ENCODE measurements at places on chromosomes 12 and 14. TPM values are rescaled to one million over a fixed set of nuclear protein-coding genes. Genes with fewer than 3 reads are reported as not detected.

- H3K27me3 ChIP-seq, result no peaks in the 10 kb centered on the region
- no peaks in the 10 kb centered on the region for H3K36me3 ChIP-seq
- no peak for DNase-seq
Observed at GRCh38 chr12:53105712-53106439, 2.6 kb downstream of the SOAT2 start.

GRCh38 chr12:70386771-70387170 is 20.7 kb downstream of the KCNMB4 start:
- no peak overlapping the region for H3K27ac ChIP-seq
- no peaks in the 10 kb centered on the region for H3K36me3 ChIP-seq
- no peaks in the 10 kb centered on the region for H3K27me3 ChIP-seq
- no peaks in the 10 kb centered on the region for H3K4me1 ChIP-seq
- DNase-seq, result no peak

DNA sequence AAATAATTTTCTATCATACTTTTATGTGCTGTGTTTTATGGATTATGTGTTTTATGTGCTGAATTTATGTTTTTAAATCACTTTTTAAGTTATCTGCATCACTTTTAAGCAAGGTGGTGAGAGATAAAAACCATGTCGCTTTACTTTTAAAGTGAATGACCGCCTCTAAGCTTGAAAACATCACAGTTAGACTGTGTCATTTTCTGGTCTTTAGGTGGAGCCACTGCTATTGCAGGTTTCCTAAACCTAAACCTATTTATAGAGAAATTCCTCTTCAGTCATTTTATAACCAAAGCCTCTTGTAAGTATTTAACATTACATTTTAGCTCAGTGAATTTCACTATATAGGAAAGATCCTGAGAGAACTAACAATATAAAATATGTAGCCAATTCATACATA is 21.0 kb upstream of the MDM2 start:
- H3K4me1 ChIP-seq, result no peaks in the 10 kb centered on the region
- no peaks in the 10 kb centered on the region for H3K27me3 ChIP-seq
- no peak for DNase-seq
- H3K27ac ChIP-seq, result no peak overlapping the region
- no peak overlapping the region for H3K4me3 ChIP-seq
- H3K36me3 ChIP-seq, result no peaks in the 10 kb centered on the region

- no peak overlapping the region for H3K27ac ChIP-seq
- H3K4me1 ChIP-seq, result no peaks in the 10 kb centered on the region
- DNase-seq, result no peak
- no peak overlapping the region for H3K4me3 ChIP-seq
Observed at GRCh38 chr14:85599939-85600338, 70.0 kb downstream of the FLRT2 start.

DNA sequence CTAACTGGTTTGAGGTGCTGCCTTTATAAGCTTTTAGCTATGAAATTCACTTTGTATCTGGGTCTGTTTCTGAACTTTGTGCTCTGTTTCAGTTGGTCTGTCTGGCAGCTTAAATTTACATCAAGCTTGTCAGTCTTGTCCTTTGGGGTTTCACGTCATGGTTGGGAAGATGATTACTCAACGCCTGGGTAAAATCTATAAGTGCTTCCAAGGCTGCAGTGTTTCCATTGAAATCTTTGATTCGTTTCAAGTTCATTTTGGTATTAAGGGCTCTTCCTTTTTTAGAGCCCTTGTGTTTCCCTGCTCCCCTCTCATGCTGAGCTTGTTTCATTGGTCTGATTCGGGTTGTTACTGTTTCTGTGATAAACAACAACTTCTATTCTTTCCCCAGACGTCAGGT is 58.2 kb downstream of the FBXW8 start:
- H3K27ac ChIP-seq, result no peak overlapping the region
- H3K36me3 ChIP-seq, result no peaks in the 10 kb centered on the region
- no peaks in the 10 kb centered on the region for H3K4me1 ChIP-seq

DNA sequence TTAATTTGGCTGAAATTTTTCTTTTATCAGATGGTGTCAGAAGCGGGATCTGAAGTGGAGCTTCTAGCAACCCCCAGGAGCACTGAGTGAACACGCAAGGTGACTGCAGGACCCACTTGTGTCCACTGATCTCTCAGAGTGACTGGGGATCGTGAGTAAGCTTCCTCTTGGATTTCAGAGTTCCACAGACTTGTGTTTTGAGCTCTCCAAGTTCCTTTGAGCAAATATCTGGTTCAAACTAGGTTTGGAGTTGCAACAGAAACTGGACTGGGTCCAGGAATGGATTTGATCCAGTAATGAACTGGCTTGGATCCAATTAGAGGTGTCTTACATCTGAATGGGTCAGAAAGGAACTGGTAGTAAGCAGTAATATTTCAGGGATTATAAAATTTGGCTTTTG is 24.7 kb upstream of the B4GALNT1 start:
- DNase-seq, result no peak
- H3K27ac ChIP-seq, result no peak overlapping the region
- no peaks in the 10 kb centered on the region for H3K36me3 ChIP-seq
- no peaks in the 10 kb centered on the region for H3K4me1 ChIP-seq

DNA sequence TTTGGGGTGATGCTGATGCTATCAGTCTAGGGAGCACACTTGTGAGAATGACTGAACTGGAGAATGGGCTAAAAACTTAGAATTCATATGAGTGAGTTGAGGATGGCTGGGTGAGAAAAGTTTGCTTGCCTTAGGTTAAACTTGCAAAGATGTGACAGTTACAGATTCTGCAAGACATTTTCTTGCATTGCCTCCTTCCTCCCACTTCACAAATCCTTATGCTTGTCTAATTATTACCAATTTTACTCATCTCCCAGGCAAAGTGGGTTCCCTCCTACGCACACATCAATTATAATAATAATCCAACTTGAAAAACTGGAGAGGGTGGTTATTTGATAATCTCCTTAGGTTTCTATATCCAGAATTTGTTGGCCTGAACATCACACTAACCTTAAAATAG is 50.9 kb downstream of the ATP2B1 start:
- peaks cover 23% of the 10 kb centered on the region for H3K4me1 ChIP-seq
- H3K36me3 ChIP-seq, result no peaks in the 10 kb centered on the region
- DNase-seq, result no peak
- H3K27ac ChIP-seq, result no peak overlapping the region

DNA sequence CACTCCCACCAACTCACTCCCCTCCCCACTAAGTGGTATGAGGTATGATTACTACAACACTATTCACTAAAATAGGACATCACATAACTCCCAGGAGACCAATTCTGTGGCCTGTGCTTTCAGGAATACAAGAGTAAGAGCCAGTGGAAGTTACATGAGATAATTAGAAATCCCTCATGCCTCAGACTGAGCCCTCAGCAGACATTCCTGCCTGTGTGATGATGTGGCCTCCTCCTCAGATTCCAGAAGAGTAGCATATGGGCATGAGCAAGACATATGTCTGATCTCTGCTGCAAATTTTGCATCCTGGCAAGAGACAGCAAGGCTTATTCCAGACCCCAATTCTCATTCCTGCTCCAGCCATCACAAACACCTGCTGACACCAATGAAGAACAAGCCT is 46.0 kb upstream of the BMP4 start:
- no peak for DNase-seq
- H3K4me3 ChIP-seq, result no peak overlapping the region
- no peaks in the 10 kb centered on the region for H3K36me3 ChIP-seq
- H3K4me1 ChIP-seq, result no peaks in the 10 kb centered on the region
- no peak overlapping the region for H3K27ac ChIP-seq

DNA sequence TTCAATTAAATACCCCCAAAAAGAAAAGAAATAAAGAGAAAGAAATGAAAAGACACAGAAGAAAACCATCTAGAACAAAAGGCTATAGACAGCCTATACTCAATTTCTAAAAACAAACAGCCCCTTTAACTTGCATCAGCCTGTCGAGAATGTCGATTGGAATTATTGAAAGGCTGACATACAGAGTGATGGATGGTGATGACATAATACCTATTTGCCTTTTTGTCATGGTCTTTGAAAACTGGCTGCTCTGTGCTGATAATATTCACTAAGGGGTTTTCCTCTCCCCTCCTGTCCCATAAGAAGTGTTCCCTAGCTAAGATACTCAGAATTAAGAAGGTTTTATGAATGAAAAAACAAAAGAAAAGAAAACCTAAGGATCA is 393.7 kb downstream of the SOX5 start:
- DNase-seq, result no peak
- H3K27ac ChIP-seq, result no peak overlapping the region
- no peaks in the 10 kb centered on the region for H3K4me1 ChIP-seq
- H3K4me3 ChIP-seq, result no peak overlapping the region

GRCh38 chr12:122088179-122088810 is 9.7 kb downstream of the MLXIP start:
- H3K4me3 ChIP-seq, result no peak overlapping the region
- no peak for DNase-seq
- no peaks in the 10 kb centered on the region for H3K27me3 ChIP-seq
- H3K27ac ChIP-seq, result no peak overlapping the region
- H3K4me1 ChIP-seq, result peaks cover 90% of the 10 kb centered on the region
- H3K36me3 ChIP-seq, result no peaks in the 10 kb centered on the region

DNA sequence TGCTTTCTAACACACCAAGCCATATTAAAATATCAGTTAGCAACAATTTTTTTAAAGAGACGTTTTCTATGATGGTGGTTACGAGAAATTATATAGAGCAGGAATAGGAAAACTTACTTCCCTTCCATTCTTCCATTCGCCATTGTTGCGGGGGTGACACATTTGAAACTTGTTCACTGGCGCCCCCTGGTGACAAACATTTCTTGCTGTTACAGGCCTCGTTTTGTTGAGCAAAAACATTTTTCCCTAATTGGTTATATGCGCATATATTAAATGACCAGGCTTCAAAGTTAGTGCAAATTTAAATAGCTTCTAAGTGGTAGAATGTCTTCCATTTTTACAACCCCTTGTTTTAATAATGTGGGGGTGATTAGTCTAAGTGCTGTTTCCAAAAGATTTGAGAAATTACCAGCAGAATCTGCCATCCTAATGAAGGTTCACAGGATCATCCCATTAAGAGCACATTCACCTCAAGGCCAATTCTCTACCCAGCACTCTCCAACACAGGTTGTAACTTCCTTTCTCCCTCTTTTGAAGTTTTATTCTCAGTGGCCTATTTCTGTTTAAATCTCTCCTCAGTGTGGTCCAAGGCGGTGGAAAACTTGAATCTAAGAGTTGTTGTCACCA is 1124.7 kb downstream of the FLRT2 start:
- no peak for DNase-seq
- H3K27ac ChIP-seq, result no peak overlapping the region
- no peaks in the 10 kb centered on the region for H3K27me3 ChIP-seq
- no peaks in the 10 kb centered on the region for H3K4me1 ChIP-seq
- no peak overlapping the region for H3K4me3 ChIP-seq

GRCh38 chr12:62128175-62128975 is 131.8 kb upstream of the USP15 start:
- DNase-seq, result no peak
- no peaks in the 10 kb centered on the region for H3K27me3 ChIP-seq
- no peak overlapping the region for H3K4me3 ChIP-seq

- H3K27me3 ChIP-seq, result no peaks in the 10 kb centered on the region
- H3K4me1 ChIP-seq, result no peaks in the 10 kb centered on the region
- H3K36me3 ChIP-seq, result no peaks in the 10 kb centered on the region
- H3K27ac ChIP-seq, result no peak overlapping the region
- H3K4me3 ChIP-seq, result no peak overlapping the region
Observed at GRCh38 chr12:41709463-41710285, 435.0 kb downstream of the GXYLT1 start.

DNA sequence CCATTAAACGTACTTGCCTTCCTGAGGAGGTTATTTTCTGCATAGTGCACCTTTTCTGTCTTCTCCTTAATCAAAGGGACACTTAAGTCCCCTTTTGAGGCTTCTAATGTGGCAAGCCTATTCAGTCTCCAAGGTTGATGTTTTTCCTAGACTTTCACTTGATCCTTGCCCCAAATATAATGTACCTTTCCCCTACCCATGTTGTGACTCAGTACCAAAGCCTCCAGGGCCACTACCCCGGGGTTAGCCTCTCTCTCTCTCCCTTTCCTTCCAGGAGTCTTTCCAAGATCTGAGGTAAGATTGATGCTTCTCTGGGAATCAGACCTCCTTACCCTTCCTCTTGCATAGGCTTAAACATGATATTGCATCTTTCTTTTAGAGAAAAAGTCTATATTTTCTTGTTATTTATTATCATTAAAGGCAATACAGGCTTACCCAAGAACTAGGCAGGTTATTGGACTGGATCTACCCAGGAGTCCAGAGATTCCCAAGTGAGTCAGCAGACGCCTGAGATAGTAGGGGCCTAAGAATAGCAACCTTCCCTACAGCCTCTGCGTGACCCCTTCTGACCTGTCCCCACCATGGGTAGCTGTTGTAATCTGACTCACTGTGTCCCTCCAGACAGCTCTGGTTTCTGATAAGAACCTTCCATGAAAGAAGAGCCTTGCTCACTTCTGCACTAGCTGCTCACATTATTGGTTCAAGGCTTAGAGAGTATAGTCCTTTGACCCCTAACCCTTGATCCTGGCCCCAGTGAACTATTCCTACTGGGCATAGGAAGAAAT is 172.9 kb downstream of the ZFP36L1 start:
- no peaks in the 10 kb centered on the region for H3K36me3 ChIP-seq
- no peaks in the 10 kb centered on the region for H3K27me3 ChIP-seq
- no peak for DNase-seq
- H3K4me3 ChIP-seq, result no peak overlapping the region
- H3K4me1 ChIP-seq, result no peaks in the 10 kb centered on the region

DNA sequence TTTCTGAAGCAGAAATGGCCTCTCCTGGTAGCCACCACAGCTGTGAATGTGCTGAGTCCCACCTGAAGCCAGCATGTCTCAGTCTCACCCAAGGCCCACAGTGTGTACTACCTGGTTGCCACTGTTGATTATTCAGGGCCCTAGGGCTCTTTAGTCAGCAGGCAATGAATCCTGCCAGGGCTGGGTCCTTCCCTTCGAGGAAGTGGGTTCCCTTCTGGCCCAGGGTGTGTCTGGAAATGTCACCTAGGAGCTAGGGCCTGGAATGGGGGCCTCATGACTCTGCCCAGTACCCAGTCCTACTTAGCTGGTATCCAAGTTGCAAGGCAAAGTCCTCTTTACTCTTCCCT is 207.4 kb downstream of the SYNE2 start:
- H3K27ac ChIP-seq, result no peak overlapping the region
- H3K4me3 ChIP-seq, result no peak overlapping the region
- DNase-seq, result no peak
- no peaks in the 10 kb centered on the region for H3K27me3 ChIP-seq
- peaks cover 23% of the 10 kb centered on the region for H3K36me3 ChIP-seq

- no peaks in the 10 kb centered on the region for H3K4me1 ChIP-seq
- H3K4me3 ChIP-seq, result no peak overlapping the region
- H3K27ac ChIP-seq, result no peak overlapping the region
- DNase-seq, result no peak
- H3K36me3 ChIP-seq, result no peaks in the 10 kb centered on the region
- H3K27me3 ChIP-seq, result no peaks in the 10 kb centered on the region
Observed at GRCh38 chr12:50375802-50376201, 20.6 kb downstream of the FAM186A start.

GRCh38 chr12:57033431-57033830 is 16.5 kb downstream of the MYO1A start:
- no peaks in the 10 kb centered on the region for H3K36me3 ChIP-seq
- H3K4me3 ChIP-seq, result no peak overlapping the region
- DNase-seq, result no peak
- H3K4me1 ChIP-seq, result peaks cover 25% of the 10 kb centered on the region
- H3K27me3 ChIP-seq, result no peaks in the 10 kb centered on the region

Gene KSR2
- polyA plus RNA-seq, result not detected

Gene NAV3
- not detected for polyA plus RNA-seq

Gene HVCN1
- polyA plus RNA-seq, result 17.6 TPM

Gene KCNH3
- 1.4 TPM for polyA plus RNA-seq

Gene RNU4-1
- not detected for polyA plus RNA-seq

Gene KRT7
- polyA plus RNA-seq, result not detected

Gene IL22
- polyA plus RNA-seq, result not detected

Gene LHX5
- not detected for polyA plus RNA-seq

Gene GZMB
- 78.6 TPM for polyA plus RNA-seq

Gene C1QL4
- not detected for polyA plus RNA-seq

Gene ARPC3
- polyA plus RNA-seq, result 800 TPM

Measured in CD8-positive, alpha-beta memory T cell (primary cell).